ENCODE measurements at places on chromosomes 1 and 21.
A peak's percentile ranks its signal among the peaks of the same experiment; 100 is the strongest.

- DNase-seq, result no peak
These were observed 38.1 kb upstream of the SYT14 start for GRCh38 chr1:209899948-209900347.

DNA sequence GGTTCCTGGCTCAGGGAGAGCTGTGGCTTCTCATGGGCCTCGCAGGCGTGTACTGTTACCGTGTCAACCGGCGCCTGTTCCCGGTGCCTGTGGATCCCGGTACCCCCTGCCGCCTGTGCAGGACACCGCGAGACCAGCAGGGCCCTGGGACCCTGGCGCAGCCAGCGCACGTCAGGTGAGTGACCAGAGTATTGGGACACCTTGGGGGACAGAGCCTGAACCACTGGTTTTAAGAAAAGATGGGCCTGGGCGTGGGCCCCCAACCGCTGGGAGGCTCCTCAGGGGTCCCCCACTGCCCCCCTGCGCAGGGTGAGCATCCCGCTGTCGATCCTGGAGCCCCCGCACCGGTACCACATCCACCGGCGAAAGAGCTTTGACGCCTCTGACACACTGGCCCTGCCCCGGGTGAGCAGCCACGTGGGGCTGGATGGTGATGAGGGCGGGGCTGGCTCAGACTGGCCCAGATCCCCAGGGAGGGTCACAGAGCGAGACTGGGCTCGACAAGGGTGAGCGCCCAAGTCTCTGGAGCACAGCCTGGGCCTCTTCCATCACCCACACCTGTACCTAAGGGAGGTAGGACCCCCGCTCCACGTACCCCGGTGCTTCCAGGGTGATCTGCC, 10.5 kb downstream of the MIIP start:
- no peak for DNase-seq

GRCh38 chr1:156157506-156157905, 4.1 kb downstream of the SEMA4A start:
- no peak for DNase-seq

- DNase-seq, result no peak
These were observed 71.8 kb downstream of the DUSP10 start for GRCh38 chr1:221670081-221670480.

- no peak for DNase-seq
These were observed 97.7 kb downstream of the PGBD5 start for GRCh38 chr1:230328342-230329015.

DNA sequence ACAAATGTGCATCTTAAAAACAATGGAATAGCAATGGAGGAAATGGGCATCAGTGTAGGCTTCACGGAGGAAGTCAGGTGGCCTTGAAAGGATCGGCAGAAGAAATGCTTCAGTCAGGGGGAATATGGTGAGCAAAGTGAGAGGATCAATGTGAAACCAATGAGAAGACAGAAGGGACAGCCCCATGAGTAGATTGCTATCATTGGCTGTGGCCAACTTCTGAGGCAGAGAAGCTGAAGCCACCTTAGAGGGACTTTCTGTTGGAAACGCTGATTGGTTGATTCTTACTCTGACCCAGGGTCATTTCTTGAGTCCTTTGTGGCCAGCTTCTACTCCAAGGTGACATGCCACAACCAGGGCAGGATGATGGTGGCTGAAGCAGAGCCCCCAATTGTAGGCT, 130.7 kb upstream of the ZNF648 start:
- DNase-seq, result no peak

GRCh38 chr1:17728123-17728712, 26.9 kb upstream of the ACTL8 start:
- DNase-seq, result no peak

- no peak for DNase-seq
These were observed 42.6 kb downstream of the CD34 start for GRCh38 chr1:207868251-207868773.

DNA sequence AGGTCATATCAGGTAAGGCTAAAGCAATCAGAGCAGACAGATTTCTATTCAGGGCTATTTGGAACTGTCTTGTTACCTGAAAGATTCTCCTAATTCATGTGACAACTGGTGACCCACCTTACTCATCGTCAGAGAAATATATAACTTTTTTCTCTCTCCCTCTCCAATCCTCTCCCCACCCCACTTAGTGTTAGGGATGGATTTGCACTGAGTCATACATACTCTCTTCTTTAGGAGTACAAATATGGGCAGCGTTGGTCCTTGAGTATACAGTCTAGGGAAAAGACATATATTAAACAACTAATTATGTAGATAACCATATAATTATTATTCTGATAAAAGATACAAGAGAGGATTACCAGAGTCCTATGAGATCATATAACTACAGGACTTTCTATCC, 246.3 kb downstream of the HHIPL2 start:
- no peak for DNase-seq

DNA sequence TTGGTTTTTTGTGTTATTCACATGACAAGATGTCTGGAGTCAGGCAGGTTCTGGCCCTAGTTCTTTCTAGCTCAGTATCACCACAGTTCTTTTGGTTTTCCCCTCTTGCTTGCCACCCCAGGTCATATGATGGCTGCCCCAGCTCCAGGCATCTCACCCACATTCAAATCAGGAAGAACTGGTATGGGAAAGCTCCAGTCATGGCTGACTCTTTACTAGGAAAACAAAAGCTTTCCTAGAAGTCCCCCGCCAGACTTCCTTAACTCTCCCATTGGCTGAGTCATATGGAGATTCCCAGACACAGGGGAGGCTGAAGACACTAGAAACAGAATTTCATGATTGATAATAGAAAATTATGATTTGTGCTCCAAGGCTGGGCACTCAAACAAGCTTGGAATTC, 22.1 kb upstream of the EYA3 start:
- DNase-seq, result no peak

GRCh38 chr1:168907786-168908348, 178.9 kb upstream of the DPT start:
- DNase-seq, result no peak

DNA sequence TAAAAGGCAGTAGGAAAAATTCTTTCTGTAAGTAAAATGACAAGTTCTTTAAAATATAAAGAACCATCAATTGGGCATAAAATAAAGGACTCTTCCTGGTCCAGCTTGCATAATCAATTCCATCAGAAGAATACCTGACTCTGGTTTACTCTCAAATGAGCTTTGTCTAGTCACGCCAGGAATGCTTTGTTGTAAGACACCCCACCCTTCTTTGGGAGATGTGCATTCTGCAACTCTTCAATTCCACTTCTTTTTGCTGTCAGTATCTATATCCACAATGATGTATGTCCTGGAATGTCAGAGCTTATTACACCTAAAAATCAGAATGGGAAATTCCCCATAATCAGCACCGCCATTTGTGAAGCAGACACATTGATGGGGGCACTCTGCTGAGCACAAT, 76.1 kb downstream of the PTPN14 start:
- DNase-seq, result no peak

DNA sequence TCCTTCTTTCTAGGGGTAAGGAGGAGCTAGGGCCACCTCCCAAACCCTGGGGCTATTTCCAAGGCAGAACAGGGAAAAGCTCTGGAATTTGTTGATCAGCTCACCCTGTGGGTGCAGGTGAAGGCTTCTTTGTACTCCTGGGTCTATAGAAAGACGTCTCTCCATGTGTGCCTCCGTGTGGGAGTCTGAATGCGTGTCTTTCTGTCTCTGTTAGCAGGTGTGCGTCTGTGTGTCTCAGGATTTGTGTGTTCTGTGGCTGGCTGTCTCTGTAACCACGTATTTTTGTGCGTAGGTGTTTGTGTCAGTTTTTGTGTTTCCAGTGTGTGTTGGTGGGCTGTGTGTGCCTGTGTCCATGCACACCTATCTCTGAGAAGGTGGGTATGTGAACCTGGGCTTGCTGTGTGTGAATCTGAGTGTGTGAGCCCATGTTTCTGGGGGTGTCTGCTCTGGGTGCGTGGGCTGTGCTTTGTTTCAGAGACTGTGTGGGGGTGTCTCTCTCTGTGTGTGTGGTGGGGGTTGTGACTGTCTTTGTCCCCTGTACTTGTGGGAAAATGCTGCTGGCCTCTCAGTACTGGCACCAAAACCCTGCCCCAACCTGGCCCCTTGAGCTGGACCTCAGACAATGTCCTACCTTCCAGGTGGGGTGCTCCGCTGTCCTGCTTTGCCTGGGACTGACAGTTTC, 12.7 kb upstream of the ETV3L start:
- DNase-seq, result no peak

- DNase-seq, result no peak
These were observed 176.6 kb downstream of the VPS13D start for GRCh38 chr1:12406211-12407021.

DNA sequence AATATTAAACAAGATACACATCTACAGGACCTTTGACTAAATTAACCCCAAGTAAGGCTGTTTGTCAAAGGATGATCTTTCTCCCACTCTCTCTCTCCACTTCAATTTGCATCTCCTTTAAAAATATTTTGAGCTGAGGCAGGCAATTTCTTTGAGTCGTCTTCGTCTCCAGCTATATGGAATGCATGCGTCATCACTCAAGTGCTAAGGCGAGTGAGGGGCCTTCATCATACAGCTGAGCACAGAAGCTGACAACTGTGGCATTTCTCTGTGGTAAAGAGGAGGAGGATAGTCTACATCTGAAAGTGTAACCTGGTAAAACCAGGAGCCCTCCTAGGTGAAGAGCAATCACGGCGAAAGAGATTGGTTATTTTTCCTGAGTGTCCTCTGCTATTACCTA, 7.6 kb downstream of the EPHX4 start:
- no peak for DNase-seq

GRCh38 chr1:66525086-66525485, 8.9 kb upstream of the SGIP1 start:
- DNase-seq, result no peak

GRCh38 chr1:97461782-97462181, 459.1 kb downstream of the DPYD start:
- DNase-seq, result no peak

DNA sequence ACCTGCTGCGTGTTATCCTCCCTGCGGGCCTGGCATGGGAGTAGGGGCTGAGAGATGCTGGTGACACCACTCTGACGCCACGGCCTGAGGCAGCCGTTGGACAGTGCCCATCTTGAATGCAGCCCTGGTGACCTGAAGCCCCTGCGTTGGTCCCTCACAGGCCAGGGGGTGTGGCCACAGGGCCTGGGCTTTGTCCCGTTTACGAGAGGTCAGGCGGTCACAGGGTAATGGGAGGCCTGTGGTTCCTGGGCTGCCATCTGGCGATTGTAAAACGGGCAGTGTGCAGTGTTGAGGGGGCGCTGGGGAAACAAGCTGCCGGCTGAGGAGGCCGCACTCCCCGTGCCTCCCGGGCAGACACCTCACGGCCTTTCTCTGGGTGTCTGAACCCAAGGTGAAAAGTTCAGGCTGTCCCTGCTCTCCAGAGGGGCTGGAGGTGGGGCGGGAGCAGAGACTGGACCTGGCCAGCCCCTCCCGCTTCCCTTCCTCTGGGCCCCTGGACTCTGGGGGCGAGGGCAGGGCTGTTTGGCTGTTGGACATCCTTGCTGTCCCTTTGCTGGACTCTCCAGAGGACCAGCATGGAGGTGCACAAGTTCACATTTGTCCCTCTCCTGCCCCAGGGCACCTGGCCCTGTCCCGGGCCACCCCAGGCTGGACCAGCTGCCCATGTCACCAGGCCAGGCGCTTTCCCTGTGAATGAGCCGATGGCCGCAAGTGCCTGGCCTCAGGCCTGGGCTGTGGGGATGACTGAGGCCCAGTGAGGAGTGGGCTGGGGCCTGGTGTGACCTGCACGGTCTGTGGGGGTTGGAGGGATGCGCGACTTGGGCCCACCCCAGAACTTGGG, 42.4 kb downstream of the SKI start:
- no peak for DNase-seq

- no peak for DNase-seq
These were observed 35.3 kb upstream of the CACYBP start for GRCh38 chr1:174964261-174964971.

DNA sequence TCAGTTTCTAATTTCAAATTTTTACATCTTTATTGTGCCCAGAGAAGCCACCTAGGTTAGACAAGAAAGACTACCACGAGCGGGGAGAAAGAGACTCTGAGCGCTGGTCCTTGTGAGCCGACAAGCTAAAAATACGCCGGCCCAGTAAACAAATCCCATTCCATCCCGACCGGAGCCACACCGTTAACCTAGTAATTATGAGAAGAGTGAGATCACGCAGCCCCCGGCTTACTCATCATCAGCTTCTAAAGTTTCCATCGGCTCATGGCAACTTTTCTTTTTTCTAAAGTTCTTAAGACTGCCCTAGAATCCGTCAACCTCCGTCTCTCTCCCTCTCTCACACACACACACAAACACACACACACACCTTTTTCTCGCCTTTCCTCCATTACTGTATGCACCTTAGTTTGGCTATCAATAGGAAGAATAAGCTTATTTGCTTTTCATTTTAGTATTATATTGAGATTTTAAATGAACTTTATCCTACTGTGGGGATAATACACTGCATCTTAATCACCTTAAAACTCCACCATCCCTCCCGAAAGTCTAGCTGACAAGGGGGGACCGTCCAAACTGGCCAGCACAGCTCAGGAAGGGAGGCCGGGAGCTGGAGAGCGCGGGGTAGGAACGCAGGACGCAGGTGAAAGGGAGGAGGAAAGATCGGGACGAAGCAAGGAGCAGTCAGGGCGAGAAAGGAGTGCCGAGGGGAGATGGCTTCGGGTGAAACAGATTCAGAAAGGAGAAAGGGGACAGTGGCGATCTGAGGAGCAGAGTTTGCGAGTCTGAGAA, 728 bp downstream of the OTUD7B start:
- DNase-seq, result peak; percentile 47

DNA sequence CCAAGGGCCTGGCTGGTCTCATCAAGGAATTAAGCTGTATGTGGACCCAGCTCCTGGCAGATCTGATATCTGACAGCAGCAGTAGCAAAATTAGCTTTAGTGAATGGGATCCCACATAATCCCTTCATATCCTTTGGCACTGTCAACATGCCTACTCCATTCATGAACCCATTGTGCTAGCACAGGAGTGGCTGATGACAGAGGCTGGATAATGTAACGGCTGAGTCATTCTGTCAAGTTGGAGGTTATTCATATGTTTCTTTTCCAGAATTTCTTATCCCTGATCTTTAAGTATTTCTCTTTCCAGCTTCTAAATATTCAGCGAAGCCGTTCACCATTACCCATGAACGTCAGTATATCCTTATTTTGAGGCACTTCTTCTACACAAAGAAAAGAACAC, 84.3 kb downstream of the EXTL2 start:
- no peak for DNase-seq

GRCh38 chr1:54851406-54851805, 35.6 kb downstream of the DHCR24 start:
- no peak for DNase-seq

GRCh38 chr1:162371611-162372010, 5.0 kb downstream of the SPATA46 start:
- no peak for DNase-seq

- DNase-seq, result no peak
These were observed 31.3 kb upstream of the FOXO6 start for GRCh38 chr1:41329662-41330587.

Data from HS-27A (cell line).